ENCODE measurements at places on chromosomes 16 and 17.

GRCh38 chr16:79721270-79721669 is 120.7 kb upstream of the MAF start:
- DNase-seq = no peak

- no peak for DNase-seq
These were observed 8.8 kb downstream of the WFIKKN2 start for GRCh38 chr17:50844117-50844700.

GRCh38 chr16:17299790-17300189 is 171.0 kb downstream of the XYLT1 start:
- DNase-seq = no peak

DNA sequence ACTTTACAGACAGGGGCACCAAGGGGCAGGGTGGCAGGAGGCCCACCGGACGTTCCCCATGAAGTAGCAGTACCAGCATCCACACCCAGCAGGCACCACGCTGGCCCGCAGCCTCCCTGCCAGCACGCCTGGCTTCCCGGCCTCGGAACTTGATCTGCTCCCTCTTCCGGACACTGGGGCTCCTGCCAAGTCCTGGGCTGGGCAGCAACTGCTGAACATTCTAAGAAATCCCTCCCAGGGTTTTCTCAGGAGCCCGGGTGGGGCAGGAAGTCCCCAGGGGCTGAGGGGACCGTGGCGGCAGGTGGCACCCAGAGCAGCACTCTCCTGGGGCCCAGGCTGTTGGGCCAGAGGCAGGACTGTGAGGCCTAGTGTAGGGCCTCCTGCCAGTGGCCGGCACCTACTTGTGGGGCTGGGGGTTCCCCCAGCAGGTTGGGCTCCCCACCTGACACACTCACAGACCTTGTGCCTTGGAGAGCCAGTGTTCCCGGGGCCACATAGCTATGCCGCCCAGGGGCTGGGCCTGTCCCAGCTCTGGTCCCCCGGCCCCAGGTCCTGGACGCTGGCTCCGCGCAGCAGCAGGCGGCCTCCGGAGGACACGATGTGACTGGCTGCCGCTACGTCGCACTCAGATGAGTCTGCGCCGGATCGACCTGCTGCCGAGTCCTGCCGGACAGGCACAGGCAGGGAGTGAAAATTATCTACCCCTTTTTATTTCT is 86.2 kb upstream of the CBX4 start:
- DNase-seq = peak; percentile 83

- no peak for DNase-seq
These were observed 87.8 kb downstream of the GNAO1 start for GRCh38 chr16:56279132-56279531.

- DNase-seq = no peak
These were observed 71.5 kb downstream of the RAP1GAP2 start for GRCh38 chr17:2867441-2868424.

DNA sequence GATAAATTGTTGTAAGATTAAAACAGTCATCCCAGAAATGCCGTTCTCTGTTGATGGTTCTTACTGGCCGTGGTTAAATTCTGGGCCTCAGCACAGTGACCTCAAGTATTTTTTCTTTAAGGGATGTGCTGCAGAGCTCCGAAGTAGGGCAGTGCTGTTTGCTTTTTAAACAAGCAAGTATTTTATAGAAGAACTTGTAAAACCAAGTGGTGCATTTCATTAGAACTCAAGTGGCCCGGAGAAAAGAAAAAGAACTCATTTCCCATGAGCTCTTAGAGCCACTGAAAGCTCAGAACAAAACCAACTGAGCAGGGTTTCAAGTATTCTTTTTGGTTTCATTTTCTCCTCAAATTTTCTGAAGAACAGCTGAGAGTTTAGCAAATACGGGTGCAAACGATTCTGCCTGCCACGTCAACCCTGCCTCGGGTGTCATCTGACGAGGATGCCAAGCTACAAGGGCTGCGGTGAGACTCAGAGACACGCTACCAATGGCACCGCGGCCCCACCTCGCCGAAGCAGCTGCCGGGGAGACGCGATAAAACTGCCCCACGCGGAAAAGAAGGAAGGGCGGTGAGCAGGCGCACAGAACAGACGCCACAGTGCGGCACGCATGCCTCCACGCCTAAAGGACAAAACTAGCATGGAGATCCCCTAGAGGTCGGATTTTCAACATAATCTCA is 6.3 kb downstream of the LMF1 start:
- DNase-seq = no peak

DNA sequence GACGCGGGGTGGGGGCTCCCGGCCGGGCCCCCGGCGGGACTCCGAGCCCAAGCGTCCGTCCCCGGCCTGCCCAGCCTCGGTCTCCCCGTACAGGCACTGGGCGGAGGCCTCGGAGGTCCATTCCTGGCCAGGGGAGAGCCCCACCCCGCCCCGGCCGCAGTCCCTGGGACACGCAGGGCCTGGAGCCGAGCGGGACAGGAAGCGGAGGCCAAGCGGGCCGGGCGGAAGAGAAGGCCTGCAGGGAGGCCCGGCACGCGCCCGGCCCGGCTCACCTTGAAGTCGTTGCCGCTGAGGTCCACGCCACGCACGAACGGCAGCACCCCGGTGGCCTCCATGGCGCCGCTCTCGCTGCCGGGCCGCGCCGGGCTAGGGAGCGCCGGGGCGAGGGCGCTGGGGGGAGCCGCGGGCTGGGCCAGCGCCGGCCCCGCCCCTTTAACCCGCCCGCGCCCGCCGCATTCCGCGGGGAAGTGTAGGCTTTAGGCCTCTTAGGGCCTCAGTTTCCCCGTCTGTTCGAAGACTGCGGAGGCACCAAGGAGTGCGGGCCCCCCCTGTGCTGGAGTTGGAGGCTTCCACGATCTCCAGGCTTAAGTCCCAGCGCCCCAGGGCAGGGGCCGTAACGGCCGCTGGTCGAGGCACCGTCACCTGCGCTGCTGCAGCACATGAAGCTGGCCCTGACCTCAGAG is at the start of gene FLII:
TSS of gene FLII (minus strand) at position 383 of the 683 bp plus-strand sequence. CDS start at position 335, 48 bp downstream.
- no peak for DNase-seq

DNA sequence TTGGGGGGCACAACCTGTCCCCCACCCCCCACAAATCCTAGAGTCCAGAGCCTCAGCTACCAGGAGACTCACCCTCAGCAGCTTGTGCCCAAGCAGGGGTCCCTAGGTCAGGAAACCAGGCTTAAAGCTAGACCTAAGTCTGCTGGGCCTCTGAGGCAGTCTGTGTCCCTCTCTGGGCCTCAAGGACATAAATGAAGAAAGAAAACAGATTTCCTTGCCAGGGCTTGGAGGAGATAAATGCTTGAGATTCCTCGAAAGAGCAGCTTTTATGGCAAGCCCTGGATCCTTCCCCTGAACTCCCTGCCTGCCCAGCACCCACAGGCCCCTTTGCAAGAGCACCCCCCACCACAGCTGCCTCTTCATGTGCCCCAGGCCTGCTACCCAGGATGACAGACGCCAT is 3.3 kb downstream of the SRCIN1 start:
- no peak for DNase-seq

- DNase-seq = no peak
These were observed 99.7 kb upstream of the CDH8 start for GRCh38 chr16:62135911-62136310.

DNA sequence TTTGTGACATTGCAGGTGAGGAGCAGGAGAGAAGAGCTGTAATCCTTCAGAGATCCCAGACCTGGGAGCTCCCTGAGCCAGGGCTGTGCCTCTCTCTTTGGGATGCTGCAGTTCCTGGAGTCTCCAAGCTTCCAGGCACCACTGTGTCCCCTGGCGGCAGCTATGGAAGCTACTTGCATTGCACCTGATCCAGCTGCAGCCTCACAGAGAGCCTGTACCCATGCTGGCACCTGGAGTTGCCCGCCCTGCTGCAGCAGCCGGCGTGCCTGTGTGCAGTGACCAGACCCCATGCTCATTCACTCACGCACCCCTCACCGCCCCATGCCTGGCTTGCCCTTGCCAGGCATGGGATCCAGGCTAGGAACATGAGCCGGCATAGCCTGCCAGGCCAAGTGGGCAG is 51.8 kb upstream of the MED9 start:
- DNase-seq = no peak

DNA sequence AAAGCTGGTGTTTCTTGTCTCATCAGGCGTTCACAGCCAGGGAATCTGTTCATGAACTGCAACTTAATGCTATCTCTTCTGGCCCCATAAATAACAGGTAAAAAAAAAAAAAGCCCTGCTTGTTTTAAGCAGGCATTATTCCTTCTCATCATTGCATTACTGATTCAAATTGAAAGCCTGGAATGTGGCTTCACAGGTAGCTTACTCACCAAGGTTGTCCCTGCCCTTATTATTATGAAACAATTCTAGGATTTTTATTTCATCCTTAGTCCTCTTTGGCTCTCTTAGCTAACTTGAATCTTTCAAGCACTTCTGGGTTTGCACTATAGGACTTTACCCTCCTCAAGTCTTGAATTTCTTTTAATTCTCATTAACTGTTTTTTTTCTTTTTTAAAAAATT is 113.3 kb downstream of the CNTNAP4 start:
- no peak for DNase-seq

DNA sequence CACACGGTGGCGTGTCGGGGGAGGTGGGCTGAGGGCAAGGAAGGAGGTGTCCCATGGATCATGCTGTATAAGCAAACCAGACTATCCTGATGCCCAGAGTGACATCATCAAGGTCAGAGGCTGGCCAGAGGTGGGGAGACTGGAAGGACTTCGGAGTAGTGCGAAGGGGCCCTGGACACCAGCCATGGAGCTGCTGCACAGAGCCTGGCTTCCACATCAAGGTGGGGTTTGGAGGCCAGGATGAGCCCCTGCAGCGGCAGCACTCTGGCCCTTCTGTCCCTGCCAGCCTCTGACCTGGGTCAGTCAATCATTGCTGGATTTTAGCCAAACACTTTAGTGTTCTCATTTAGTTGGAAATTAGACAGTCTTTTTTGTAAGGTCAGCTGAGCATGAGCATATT is 34.8 kb downstream of the MED13 start:
- DNase-seq = no peak

GRCh38 chr16:84459533-84459894 is 44.9 kb downstream of the MEAK7 start:
- no peak for DNase-seq

DNA sequence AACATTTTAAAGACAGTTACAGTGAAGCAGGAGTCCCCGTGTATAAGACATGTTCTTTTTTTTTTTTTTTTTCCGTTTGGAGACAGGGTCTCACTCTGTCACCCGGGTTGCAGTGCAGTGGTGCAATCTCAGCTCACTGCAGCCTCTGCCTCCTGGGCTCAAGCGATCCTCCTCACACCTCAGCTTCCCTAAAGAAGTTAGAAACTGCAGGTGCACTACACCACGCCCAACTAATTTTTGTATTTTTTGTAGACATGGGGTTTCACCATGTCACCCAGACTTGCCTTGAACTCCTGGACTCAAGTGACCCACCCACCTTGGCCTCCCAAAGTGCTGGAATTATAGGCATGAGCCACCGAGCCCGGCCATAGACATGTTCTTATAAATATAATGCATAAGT is 3.0 kb downstream of the EVI2B start:
- no peak for DNase-seq

DNA sequence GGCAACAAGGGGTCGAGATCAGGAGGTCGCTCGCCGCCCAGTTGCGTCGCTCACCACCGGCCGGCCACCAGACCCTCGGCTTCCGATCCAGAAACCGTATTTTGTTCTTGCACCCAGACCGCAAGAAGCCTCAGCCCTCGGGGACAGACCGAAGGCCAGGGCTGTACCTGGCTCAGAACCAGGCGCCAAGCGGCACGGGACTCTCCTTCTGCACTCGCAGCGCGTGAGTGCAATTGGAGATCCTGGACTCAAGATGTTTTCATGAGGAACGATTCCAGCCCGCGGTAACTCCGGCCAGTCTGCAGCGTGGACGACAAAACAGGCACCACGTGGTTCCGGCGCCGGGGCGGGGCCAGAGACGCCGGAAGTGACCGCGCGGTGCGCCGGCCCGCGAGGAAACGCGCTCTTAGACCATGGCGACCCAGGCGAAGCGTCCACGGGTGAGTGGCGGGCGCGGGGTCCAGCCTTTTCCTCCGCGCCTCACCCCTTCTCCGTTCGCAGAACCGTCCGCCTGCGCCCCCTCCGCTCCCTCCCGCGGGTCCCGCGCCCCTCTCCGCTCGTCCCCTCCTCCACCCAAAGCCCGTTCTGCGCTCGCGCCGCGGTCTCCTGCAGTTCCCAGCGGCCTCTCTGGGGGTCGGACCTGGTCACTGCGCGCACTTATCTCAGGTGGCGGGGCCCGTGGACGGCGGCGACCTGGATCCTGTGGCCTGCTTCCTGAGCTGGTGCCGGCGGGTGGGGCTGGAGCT is at the start of gene SETD6:
TSS of gene SETD6 (plus strand) at position 393 of the 746 bp plus-strand sequence. CDS start at position 414, 21 bp downstream.
- DNase-seq = peak; percentile 48

GRCh38 chr17:79837888-79838521 is 1.2 kb downstream of the CBX4 start:
- DNase-seq = no peak

- DNase-seq = no peak
These were observed 11.9 kb downstream of the MAPT start for GRCh38 chr17:45906237-45906636.

DNA sequence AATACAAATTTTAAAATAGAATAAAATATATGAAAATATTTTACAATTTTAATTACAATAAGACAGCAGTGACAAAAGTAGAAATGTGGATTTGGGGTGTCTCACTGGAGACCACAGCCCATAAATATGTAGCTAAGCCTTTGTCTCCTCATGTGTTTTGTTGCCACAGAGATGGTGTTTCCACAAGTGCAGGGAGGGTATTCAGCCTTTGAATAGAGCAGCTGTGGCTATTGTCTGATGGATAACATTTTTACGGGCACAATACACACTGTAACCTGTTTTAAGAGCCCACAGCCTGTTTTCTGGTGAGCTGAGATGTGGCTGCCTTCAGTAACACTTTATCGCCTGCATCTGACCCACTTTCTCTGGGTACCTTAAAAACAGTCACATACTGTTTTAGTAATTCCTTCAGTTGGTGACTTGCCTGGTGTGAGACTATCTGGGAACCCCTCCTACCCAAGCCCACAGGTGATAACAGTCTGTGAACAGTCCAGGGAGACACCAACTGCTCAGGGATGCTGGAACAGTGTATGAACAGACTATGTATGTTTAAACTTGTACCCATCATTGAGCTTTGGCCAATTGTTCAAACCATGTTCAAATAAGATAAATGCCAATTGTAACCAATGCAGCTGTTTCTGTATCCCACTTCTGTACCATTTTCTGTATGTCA is 7.8 kb upstream of the AHSP start:
- DNase-seq = no peak

DNA sequence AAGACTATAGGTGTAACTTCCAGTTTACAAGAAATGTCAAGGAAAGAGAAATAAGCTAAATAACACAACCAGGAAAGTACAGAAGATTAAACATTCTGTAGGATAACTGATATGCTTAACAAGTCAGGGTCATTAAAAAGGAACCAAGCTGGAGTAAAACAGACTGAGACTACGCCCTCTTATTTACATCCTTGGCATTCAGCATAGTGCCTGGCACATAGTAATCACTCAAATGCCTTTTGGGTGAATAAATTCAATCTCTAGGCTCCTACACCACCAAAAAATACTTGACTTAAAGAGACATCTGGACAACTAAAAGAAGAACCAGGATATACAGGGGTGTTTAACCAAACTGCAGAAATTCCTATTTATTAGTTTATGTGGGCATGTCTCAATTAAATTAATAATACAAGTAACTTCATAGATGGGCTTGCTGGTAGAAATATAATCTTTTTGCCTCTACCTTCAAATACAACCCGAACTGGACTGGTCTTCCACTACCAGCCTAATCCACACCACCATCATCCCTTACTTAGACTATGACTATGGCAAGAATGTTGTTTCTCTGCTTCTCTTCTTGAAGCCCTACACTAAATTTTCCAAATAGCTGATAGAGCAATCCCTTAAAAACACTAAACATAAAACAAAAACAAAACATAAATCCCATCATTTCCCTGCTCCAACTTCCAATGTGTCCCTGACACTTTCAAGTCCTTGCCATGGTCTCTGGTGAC is 47.7 kb upstream of the ULK2 start:
- no peak for DNase-seq

- DNase-seq = no peak
These were observed 13.4 kb upstream of the SMIM36 start for GRCh38 chr17:55524440-55525220.
